ENCODE measurements at places on chromosomes 7 and 10. TPM values are rescaled to one million over a fixed set of nuclear protein-coding genes. Genes with fewer than 3 reads are reported as not detected.

- H3K36me3 ChIP-seq: no peaks in the 10 kb centered on the region
- no peak overlapping the region for H3K4me3 ChIP-seq
- H3K4me1 ChIP-seq: no peaks in the 10 kb centered on the region
- DNase-seq: no peak
- H3K27me3 ChIP-seq: no peaks in the 10 kb centered on the region
Measured at GRCh38 chr7:127901895-127902703, 129.1 kb downstream of the LRRC4 start.

Gene GHRHR
- 1.3 TPM for total RNA-seq

GRCh38 chr7:67916571-67917436 lies 920.2 kb downstream of the TYW1 start:
- H3K4me3 ChIP-seq: no peak overlapping the region
- H3K27ac ChIP-seq: no peak overlapping the region
- no peak for DNase-seq
- H3K4me1 ChIP-seq: no peaks in the 10 kb centered on the region
- no peaks in the 10 kb centered on the region for H3K36me3 ChIP-seq

Gene HOXA10
- 11.2 TPM for total RNA-seq

- DNase-seq: no peak
- H3K4me1 ChIP-seq: no peaks in the 10 kb centered on the region
Measured at GRCh38 chr10:106919871-106920282, 244.6 kb downstream of the SORCS1 start.

- H3K4me3 ChIP-seq: no peak overlapping the region
- no peak overlapping the region for H3K27ac ChIP-seq
- no peak for DNase-seq
Measured at GRCh38 chr7:90404777-90405176, 1.5 kb downstream of the CLDN12 start.

- no peak overlapping the region for H3K27ac ChIP-seq
- no peaks in the 10 kb centered on the region for H3K4me1 ChIP-seq
- no peaks in the 10 kb centered on the region for H3K36me3 ChIP-seq
- no peak for DNase-seq
- H3K27me3 ChIP-seq: no peaks in the 10 kb centered on the region
- no peak overlapping the region for H3K4me3 ChIP-seq
Measured at GRCh38 chr7:51539840-51540239, 223.2 kb upstream of the COBL start.

DNA sequence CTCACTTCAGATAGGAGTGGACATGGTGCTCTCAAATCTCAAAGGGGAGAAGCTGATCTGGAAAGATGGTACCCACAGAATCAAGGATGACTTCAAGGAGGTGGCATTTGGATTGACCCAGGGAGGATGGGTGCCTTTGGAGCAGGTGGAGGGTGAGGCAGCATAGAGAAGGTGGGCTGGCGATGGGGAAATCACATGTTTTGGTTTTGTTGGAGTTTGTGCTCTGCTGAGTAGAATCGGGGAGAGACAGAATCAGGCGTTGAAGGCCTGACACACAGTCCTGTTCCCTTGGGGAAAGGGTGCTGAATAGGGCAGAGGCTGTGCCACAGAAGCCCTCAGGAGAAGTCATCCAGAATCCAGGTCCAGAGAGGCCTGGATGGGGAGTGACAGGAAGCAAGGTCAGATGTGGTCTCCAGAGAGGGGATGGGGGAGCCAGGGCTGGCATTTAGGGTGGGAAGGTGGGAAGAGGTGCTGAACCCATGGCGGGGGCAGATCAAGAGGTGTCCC lies 291.1 kb downstream of the GLRX3 start:
- H3K4me3 ChIP-seq: no peak overlapping the region
- no peak overlapping the region for H3K27ac ChIP-seq
- DNase-seq: no peak
- no peaks in the 10 kb centered on the region for H3K27me3 ChIP-seq
- H3K36me3 ChIP-seq: no peaks in the 10 kb centered on the region

DNA sequence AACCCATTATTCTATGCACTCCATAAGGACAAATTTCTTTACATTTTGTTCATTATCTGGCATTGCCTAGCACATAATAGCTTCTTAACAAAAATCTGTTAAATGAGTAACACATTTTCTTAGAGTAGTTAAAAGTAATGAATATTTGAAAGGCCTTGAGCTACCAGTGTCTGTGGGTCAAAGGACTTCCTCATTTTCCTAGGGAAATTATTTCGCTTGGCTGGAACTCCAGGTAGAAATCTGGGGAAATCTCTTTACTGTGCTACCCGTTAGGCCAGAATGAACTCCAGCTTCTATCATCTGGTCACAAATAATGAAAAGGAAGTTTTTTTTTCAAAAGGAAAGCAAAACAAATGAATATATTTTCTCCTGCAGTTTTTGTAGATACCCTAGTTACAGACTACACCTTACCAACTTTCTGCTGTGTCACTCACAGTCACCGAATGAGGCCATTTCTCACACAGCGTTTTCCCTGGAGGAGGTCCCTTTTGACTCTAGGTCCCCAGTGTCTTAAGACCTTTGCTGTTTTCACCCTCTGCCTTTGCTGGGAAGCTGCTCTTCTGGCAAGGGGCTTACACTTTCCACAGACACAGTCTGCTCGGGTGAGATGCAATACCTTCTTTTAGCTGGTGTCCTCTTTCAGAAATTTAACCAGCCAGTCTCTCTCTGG lies 1.6 kb downstream of the SAMD9L start:
- H3K4me1 ChIP-seq: peaks cover 5% of the 10 kb centered on the region
- peak overlapping the region; percentile 59 for H3K4me3 ChIP-seq
- no peak overlapping the region for H3K27ac ChIP-seq
- peaks cover 2% of the 10 kb centered on the region for H3K36me3 ChIP-seq
- H3K27me3 ChIP-seq: no peaks in the 10 kb centered on the region

Gene LBX1
- total RNA-seq: not detected

Gene JAKMIP3
- total RNA-seq: 0.23 TPM

Gene KCNIP2
- total RNA-seq: 9.0 TPM

Gene RNF133
- 1.7 TPM for total RNA-seq

Gene GIMAP2
- total RNA-seq: 11.5 TPM

GRCh38 chr10:2686691-2687090 lies 380.7 kb upstream of the PFKP start:
- no peak overlapping the region for H3K4me3 ChIP-seq
- no peaks in the 10 kb centered on the region for H3K4me1 ChIP-seq
- no peak overlapping the region for H3K27ac ChIP-seq
- no peaks in the 10 kb centered on the region for H3K27me3 ChIP-seq

GRCh38 chr10:28991333-28992270 lies 297.3 kb upstream of the LYZL1 start:
- no peak overlapping the region for H3K4me3 ChIP-seq
- no peaks in the 10 kb centered on the region for H3K36me3 ChIP-seq
- peak overlapping the region; percentile 17 for H3K27ac ChIP-seq
- no peaks in the 10 kb centered on the region for H3K27me3 ChIP-seq

- H3K27ac ChIP-seq: no peak overlapping the region
- H3K36me3 ChIP-seq: no peaks in the 10 kb centered on the region
- no peak overlapping the region for H3K4me3 ChIP-seq
- no peaks in the 10 kb centered on the region for H3K4me1 ChIP-seq
- no peaks in the 10 kb centered on the region for H3K27me3 ChIP-seq
- no peak for DNase-seq
Measured at GRCh38 chr10:91043173-91043910, 122.5 kb upstream of the ANKRD1 start.

DNA sequence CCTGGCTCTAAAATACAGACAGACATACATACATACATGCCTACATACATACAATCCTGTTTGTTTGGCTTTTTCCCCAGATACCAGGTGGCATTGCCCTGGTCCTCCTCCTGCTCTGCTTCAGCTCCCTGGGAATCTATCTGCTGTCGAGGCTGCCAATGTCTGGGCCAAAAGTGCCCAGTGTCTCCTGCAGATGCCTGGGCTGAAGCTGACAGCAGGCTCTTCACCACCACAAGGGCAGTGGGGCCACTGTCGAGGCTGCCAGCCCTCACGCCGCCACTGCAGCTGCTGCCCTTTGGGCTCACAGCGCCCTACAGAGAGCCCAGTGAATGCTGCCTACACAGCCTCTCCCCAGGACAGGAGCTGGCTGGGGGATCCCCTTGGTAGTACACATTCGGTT lies 18.0 kb upstream of the STN1 start:
- no peak for DNase-seq
- H3K4me1 ChIP-seq: no peaks in the 10 kb centered on the region
- no peak overlapping the region for H3K4me3 ChIP-seq
- H3K36me3 ChIP-seq: no peaks in the 10 kb centered on the region

- no peaks in the 10 kb centered on the region for H3K4me1 ChIP-seq
- H3K27ac ChIP-seq: no peak overlapping the region
- no peak overlapping the region for H3K4me3 ChIP-seq
- no peak for DNase-seq
Measured at GRCh38 chr7:17020250-17020649, 138.5 kb upstream of the AGR3 start.

- no peak overlapping the region for H3K27ac ChIP-seq
- no peak overlapping the region for H3K4me3 ChIP-seq
- no peaks in the 10 kb centered on the region for H3K36me3 ChIP-seq
- no peaks in the 10 kb centered on the region for H3K4me1 ChIP-seq
Measured at GRCh38 chr7:133560900-133561299, 308.0 kb downstream of the EXOC4 start.

DNA sequence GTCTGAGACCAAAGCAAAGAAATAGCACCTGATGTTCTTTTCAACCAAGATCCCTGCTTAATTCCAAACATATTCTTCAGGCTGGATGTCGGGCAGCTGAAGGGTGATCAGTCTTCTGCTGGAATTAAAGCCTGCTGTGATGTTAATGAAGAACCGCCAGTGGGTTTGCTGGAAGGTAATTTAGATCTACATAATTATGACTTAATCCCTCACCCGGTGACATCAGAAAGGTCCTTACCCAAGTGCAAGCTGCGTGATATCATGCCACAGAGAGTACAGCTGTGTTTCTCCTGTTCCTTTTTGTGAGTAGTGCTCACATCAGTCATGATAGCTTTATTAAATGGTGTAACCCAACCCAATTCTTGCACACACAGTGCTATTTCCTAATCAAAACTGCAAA lies 29.1 kb upstream of the LRGUK start:
- DNase-seq: no peak
- no peak overlapping the region for H3K27ac ChIP-seq
- H3K4me3 ChIP-seq: no peak overlapping the region
- H3K36me3 ChIP-seq: no peaks in the 10 kb centered on the region
- no peaks in the 10 kb centered on the region for H3K4me1 ChIP-seq

- peaks cover 10% of the 10 kb centered on the region for H3K4me1 ChIP-seq
- H3K36me3 ChIP-seq: no peaks in the 10 kb centered on the region
Measured at GRCh38 chr10:12500381-12501303, 151.3 kb downstream of the CAMK1D start.

Gene UCN3
- not detected for total RNA-seq

- H3K36me3 ChIP-seq: peaks cover 3% of the 10 kb centered on the region
- H3K4me3 ChIP-seq: no peak overlapping the region
- no peak for DNase-seq
- no peaks in the 10 kb centered on the region for H3K27me3 ChIP-seq
- no peak overlapping the region for H3K27ac ChIP-seq
Measured at GRCh38 chr10:13340626-13341376, 7.3 kb downstream of the SEPHS1 start.

Gene CELF2
- 55.4 TPM for total RNA-seq

Gene PTPRE
- total RNA-seq: 41.3 TPM

- no peaks in the 10 kb centered on the region for H3K4me1 ChIP-seq
- no peaks in the 10 kb centered on the region for H3K36me3 ChIP-seq
- no peak overlapping the region for H3K27ac ChIP-seq
- no peak overlapping the region for H3K4me3 ChIP-seq
- DNase-seq: no peak
Measured at GRCh38 chr7:140263277-140263676, 86.5 kb upstream of the KDM7A start.

DNA sequence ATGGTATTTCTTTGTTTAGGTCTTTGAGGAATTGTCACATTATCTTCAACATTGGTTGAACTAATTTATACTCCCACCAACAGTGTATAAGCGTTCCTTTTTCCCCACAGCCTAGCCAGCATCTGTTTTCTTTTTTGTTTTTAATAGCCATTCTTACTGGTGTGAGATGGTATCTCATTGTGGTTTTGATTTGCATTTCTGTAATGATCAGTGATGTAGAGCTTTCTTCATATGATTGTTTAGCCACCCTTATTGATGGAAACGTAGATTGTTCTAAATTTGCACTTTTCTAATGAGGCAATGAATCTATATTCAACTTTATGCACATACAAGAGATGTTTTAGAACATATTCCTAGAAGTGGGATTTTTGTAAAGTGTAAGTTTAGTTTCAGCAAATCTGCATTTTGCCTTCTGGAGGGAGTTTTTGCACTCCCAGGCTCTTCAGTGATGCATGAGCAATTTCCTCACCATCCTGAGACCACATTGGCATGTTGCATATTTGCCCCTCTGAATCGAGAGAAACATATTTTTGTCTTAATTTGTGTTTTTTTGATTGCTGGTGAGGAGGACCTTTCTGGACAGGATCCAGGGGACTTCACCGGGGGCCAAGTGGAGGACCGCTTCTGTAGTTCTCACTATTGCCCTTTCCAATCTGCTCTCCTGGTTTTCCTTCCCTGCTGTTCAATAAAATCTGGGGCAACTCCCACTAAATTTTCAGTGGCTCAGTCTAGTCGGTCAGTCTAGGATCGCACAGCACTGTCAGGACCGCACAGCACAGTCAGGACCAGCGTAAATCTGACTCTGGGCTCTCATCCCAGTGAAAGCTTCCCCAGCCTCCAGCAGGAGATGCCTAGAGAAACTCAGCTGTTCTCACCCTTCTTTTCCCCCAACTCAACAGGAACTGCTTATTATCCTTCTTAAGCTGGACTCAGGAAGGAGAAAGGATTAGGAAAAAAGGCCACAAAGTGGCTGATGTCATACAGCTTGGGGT lies 157.0 kb downstream of the PTPN20 start:
- no peaks in the 10 kb centered on the region for H3K36me3 ChIP-seq
- DNase-seq: no peak
- H3K27me3 ChIP-seq: no peaks in the 10 kb centered on the region
- no peak overlapping the region for H3K4me3 ChIP-seq
- H3K27ac ChIP-seq: no peak overlapping the region

- no peaks in the 10 kb centered on the region for H3K27me3 ChIP-seq
- peak; percentile 80 for DNase-seq
- no peaks in the 10 kb centered on the region for H3K36me3 ChIP-seq
- H3K27ac ChIP-seq: no peak overlapping the region
- H3K4me1 ChIP-seq: no peaks in the 10 kb centered on the region
Measured at GRCh38 chr10:97321032-97321803, 2.1 kb downstream of the FRAT1 start.
